ENCODE measurements at places on chromosomes 13 and 19. TPM values are rescaled to one million over a fixed set of nuclear protein-coding genes. Genes with fewer than 3 reads are reported as not detected.
A peak's percentile ranks its signal among the peaks of the same experiment; 100 is the strongest.

- DNase-seq, result no peak
These were observed 3.3 kb downstream of the SWSAP1 start for GRCh38 chr19:11377756-11378155.

DNA sequence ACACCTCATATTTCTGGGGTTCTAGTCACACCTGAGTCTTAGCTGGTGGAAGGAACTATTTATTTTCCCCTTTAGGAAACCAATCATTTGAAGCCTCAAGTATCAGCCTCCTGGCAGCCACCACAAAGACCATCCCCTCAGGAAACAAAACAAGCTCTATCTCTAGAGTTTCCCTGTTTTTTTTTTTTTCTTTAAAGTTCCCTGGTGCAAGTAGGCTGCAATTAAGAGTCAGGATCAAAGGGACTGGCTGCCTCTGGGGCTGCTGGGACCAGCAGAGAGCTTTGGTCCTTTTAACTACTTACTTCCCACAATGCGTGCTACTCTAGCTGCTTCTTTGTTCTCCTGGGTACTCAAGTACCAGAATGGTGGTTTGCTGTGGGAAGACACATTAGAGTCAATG lies 11.4 kb downstream of the MBNL2 start:
- no peak for DNase-seq

The CYP2A7 gene
- not detected for polyA plus RNA-seq

The PIK3R2 gene
- 35.9 TPM for polyA plus RNA-seq

The COL4A1 gene
- 794 TPM for polyA plus RNA-seq

The CATSPERD gene
- not detected for polyA plus RNA-seq

DNA sequence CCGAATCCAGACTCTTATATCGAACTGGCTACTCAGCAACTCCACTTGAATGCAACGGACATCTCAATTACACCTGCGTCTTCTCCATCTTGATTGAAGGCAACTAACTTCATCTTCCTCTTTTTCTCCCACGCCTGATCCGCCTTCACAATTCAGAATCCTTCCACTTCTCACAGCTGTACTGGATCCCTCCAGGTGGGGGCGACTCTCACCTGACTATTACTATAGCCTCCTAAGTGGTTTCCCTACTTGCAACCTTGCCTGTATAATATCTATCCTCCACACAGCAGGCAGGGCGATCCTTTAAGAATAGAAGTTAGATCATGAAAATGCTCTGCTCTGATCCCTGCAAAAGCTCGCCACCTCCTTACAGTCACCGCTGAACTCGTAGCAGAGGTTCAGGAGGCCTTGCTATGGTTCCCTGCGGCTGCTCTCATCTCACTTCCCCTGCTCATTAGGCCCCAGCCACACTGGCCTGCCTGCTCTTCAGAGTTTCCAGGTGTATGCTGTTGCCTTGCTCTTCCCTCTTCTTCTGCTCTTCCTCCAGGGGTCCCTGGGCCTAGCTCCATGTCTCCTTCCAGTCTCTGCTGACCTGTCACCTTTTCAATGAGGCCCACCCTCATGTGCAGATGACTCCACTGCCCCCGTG lies 31.9 kb downstream of the RFXAP start:
- DNase-seq, result no peak

GRCh38 chr19:5282901-5283300 lies 57.7 kb downstream of the PTPRS start:
- DNase-seq, result no peak

DNA sequence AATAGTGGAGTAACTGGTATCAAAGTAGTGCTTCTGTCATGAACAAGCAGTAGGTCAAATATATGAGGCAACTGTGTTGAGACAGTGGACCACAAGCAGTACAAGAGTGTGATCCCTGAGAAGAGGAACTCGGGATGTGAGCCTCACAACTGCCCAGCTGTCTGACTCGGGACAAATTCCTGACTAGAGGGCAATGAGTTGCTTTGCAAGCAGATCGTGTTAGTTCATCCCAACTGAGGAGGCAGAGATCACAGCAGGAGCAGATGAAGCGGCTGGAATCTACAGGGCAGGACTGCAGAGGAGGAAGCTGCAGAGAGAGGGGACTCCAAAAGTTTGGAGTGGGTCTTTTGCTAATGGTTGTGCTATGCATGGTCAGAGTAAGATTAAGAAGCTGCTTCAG lies 741.1 kb downstream of the DIAPH3 start:
- DNase-seq, result no peak

- no peak for DNase-seq
These were observed 21.3 kb downstream of the ERICH6B start for GRCh38 chr13:45594227-45594626.

The LIM2 gene
- not detected for polyA plus RNA-seq

- DNase-seq, result peak; percentile 30
These were observed 31.8 kb upstream of the SPART start for GRCh38 chr13:36377826-36378468.

GRCh38 chr13:39565036-39565949 lies 37.7 kb downstream of the LHFPL6 start:
- no peak for DNase-seq

DNA sequence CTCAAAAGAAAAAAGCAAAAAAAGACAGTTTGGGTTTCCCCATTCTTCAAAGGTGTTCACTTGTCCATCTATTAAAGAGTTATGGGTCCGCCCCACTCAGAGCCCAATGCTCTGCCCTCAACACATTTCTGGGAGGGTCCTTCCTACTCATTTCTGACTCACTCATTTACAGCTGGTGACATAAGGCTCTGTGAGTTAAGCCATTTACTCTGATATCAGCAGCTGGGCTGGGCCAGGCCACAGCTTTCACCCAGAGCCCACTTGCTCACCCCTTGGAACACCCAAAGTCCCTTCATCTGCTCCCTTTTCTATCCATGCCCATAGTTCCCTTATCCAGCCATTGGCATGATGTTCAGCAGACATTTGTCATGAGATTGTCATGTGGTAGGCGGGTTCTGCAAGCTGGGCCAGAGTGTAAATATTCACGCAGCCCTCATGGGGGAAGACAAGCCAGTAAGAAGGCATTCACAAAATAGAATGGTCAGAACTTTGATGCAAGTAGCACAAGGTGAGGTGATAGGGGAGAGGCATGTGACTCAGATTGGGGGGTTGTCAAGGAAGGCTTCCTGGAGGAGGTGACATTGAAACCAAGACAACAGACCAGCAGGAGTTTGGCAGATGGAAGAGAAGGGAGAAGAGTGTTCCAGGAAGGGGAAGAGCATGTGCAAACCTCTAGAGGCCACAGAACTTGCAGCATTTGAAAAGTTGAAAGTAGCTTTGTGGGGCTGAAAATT lies 5.9 kb downstream of the MAST1 start:
- no peak for DNase-seq

GRCh38 chr19:51127032-51127431 lies 2.3 kb downstream of the SIGLEC9 start:
- DNase-seq, result no peak

The RPL21 gene
- 1,393 TPM for polyA plus RNA-seq

- DNase-seq, result no peak
These were observed 62.8 kb downstream of the DNAJC15 start for GRCh38 chr13:43086181-43086580.

The ZNF99 gene
- polyA plus RNA-seq, result 0.52 TPM

DNA sequence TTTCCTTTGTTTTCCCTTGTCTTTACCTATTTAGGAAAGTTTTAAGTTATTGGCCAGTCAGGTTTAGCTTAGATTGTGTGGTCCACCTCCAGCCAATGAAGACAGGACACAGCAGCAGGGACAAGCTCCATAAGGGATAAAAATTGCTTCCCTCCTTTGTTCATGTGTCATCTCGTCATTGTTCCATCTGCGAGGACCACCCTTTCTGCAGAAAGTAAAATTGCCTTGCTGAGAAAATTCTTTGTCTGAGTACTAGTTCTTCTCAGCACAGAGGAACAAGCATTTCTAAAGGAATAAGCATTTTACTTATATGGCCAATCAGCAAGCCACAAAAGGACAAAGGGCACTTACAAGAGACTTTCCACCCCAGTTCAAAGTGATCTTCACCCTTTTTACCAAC lies 11.4 kb downstream of the ZNF560 start:
- DNase-seq, result no peak
